ENCODE measurements at places on chromosomes 6 and 20.

DNA sequence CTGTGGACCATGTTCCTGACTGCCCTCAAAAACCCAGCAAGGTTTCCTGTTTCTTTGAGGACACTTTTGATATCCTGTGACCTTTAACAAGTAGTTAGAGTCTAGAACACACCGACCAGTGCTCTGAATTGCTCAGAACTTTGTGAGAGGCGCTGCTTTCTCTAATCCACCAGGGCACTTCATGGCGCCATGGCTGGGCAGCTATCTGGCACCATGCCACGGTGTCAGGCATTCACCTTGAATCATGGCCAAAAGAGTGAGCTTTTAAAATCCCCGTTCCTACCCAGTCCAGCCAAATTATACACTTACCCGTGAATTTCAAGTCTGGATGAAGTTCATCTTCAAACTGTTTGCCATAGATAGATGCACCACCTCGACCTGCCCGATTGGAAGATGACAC, 17.0 kb upstream of the CPNE5 start:
- DNase-seq, result no peak

GRCh38 chr20:37358366-37359150, 12.6 kb downstream of the SRC start:
- no peak for DNase-seq

GRCh38 chr6:46376562-46377061, 114.6 kb downstream of the RCAN2 start:
- no peak for DNase-seq

GRCh38 chr6:54921891-54922290, 75.3 kb downstream of the FAM83B start:
- DNase-seq, result no peak

DNA sequence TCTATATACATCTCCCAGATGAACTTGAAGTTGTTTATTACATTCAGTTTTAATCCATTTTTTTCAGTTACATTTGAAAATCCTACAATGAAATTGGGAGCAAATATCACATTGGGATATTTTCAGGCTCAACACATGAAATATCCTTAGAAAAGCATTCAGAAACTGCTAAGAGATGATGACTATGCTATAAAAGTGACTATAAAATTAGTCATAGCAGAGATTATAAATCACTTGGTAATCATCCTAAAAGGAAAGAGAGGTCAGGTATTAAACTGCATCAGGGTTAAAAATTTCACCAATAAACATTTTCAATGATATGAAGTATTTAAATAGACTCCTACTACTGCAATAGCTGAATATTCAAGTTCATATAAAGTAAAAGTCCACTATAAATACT, 987.7 kb downstream of the GRIK2 start:
- no peak for DNase-seq

DNA sequence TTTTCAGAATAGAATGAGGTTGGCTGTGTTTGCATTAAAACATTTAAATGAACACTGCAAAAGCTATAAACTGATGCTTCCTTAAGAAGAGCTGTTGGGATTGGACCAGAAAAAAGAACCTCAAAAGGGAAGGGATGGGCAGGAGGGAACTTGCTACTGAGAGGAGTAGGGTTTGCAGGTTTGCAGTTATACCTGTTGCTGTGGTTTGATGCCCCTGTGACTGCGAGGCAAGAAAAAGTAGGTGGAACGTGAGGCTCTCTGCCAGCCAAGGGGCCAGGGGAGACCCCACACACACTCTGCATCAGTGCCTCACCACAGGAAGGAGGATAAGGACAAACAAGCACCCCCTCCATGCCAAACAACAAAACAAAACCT, 197.2 kb downstream of the BCAS1 start:
- no peak for DNase-seq

DNA sequence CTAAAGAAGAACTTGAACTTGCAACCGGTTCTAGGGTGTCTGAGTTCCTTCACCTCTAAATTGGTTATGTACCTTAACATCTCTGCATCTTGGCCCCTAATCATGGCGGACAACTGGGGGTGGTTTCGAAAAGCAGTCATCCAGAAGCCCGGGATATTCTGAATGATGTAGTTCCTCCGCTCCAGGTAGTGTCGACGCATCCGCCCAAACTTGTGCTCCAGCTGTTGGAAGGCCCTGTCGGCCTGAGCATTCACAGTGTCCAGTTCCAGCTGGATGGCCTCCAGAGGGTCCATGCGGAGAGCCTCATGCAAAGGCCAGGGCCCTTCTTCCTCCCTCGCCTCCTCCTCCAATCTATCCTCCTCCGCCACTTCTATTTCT, 887 bp downstream of the TSPYL1 start:
- peak; percentile 76 for DNase-seq
